ENCODE measurements at places on chromosomes 2 and 18.

GRCh38 chr18:74878267-74878666, 280.6 kb downstream of the ZNF407 start:
- DNase-seq, result peak; percentile 49

DNA sequence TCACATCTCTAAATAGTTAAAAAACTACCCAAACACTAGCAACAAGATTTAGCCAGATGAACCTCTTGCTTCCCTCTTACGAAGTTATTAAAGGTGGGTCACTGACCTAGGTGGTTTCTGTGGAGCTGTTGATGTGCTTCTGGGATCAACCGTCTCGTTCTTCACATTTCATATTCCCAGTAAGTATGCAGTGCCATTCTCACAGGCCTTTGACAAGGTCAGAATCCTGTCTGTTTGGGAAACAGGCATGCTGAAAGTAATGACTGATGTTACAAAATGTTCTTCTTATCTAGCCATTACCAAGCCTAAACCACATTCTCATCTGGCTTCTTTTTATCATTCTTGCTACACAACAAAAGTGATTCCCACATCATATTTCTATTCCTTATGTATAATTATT, 70.3 kb downstream of the WDR7 start:
- no peak for DNase-seq

GRCh38 chr18:63559567-63560491, 17.7 kb downstream of the SERPINB12 start:
- DNase-seq, result no peak

GRCh38 chr2:204892506-204893255, 347.4 kb downstream of the PARD3B start:
- DNase-seq, result no peak

DNA sequence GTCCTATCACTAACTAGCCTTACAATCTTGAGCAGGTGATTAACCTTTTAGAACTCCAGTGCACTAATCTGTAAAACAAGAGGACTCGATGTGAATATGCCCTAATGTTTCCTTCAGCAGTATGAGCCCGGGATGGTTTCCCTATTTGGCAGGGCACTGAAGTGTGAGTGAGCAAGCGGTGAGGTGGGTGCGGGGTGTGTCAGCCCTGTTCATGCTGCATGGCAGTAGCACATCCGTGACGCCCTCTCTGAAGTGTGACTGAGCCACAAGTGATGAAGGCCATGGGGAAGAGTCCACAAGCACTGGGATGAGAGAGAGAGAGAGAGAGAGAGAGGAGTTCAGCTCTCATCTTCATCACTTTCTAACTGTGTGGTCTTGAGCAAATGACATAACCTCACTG, 168.7 kb downstream of the SETBP1 start:
- no peak for DNase-seq

GRCh38 chr2:54065411-54065810, 50.0 kb upstream of the ACYP2 start:
- no peak for DNase-seq

GRCh38 chr2:241344925-241345651, 11.0 kb upstream of the FARP2 start:
- no peak for DNase-seq

- DNase-seq, result no peak
Observed at GRCh38 chr2:111162718-111163331, 42.1 kb downstream of the BCL2L11 start.

GRCh38 chr2:192159208-192159607, 35.5 kb downstream of the TMEFF2 start:
- peak; percentile 55 for DNase-seq

DNA sequence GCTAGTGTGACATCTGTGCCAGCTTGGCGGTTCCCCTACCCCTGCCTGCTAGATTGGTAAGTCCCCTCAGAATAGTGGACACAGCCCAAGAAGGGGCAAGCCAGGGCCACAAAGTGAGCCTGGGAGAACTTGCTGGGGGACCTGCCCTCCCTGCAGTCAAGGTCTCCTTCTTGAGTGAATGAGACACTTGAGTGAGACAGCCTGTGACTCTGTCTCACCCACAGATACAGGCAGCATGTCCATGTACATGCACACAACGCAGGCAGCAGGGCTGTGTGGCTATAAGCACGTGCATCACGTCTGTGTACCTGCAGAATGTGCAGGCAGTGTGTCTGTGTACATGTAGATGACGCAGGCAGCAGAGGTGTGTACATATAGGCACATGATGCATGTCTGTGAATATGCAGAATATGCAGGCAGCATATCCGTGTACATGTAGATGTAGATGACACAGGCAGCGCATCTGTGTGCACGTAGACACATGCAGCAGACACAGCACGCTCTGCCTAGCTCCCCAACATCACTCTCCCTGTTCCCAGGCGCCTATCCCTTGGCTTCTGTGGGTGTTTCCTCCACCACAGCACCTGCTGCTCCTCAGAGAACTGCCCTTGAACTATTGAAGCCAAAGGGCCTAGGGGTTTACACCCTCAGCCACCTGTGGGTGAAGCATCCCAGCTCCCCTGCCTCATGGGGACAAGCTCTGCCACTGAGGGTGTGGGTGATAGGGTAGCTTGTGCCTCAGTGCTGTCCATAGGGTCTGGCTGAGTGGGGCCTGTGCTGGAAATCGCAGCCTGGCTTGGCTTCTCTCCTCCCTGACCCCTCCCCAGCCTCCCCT, 147.2 kb upstream of the TWIST2 start:
- DNase-seq, result no peak

DNA sequence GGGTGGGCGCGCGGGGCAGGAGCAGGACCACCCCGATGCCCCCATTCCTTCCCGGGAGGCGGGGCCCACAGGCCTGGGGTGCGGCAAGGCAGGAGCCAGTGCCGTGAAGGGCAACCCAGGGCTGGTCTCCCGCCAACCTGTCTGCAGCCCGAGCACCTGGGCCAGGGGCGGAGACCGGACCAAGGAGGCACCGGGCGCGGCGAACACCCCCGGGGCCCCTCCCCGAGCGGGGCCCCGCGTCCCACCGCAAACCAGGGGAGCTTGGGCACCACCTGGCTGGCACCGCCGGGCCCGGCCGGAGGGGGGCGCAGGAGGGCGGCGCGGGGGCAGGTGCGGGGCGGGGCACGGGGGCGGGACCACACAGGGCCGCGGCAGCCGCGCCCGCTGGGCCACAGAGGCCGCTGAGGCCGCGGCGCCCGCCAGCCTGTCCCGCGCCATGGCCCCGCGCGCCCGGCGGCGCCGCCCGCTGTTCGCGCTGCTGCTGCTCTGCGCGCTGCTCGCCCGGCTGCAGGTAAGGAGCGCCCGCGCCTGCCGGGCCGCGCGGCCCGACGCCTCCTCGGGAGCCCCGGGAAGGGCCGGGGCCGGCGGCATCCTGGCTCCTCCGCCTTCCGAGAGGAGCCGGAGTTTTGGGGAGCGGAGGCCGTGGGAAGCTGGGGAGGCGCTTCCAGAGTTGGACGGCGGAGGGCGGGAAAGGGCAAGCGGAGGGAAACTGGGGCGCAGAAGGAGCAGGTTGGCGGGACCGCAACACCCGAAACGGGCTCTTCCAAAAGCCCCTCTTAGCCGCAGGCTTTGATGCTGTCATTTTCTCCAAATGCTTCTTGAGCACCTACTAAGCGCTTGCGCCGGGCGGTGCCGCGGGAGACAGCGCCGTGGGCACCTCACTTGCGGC, at the start of gene TNFRSF11A:
TSS of gene TNFRSF11A (plus strand) at position 394 of the 889 bp plus-strand sequence. CDS start at position 437, 43 bp downstream.
- no peak for DNase-seq

- no peak for DNase-seq
Observed at GRCh38 chr2:121144111-121144510, 140.9 kb downstream of the TFCP2L1 start.

GRCh38 chr18:7381307-7381706, 150.4 kb downstream of the LRRC30 start:
- no peak for DNase-seq

DNA sequence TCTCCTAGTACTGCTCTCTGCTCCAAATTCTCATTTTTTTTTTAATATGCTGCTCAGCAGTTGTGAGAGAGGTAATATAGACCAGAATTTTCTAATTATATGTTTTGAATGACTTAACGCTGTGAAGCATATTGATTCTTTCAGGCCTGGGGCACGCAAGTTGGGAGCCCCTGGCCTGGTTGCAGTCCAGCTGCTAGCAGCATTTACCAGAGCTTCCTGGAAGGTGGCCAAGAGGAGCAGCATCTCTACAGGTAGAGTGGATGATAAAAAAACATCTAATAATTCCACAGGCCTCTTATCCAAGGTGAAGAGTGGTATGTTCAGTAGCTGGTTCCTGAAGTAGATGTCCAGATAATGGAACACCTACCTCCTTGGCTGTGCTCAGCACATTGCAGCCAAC, 7.3 kb upstream of the UGP2 start:
- no peak for DNase-seq

DNA sequence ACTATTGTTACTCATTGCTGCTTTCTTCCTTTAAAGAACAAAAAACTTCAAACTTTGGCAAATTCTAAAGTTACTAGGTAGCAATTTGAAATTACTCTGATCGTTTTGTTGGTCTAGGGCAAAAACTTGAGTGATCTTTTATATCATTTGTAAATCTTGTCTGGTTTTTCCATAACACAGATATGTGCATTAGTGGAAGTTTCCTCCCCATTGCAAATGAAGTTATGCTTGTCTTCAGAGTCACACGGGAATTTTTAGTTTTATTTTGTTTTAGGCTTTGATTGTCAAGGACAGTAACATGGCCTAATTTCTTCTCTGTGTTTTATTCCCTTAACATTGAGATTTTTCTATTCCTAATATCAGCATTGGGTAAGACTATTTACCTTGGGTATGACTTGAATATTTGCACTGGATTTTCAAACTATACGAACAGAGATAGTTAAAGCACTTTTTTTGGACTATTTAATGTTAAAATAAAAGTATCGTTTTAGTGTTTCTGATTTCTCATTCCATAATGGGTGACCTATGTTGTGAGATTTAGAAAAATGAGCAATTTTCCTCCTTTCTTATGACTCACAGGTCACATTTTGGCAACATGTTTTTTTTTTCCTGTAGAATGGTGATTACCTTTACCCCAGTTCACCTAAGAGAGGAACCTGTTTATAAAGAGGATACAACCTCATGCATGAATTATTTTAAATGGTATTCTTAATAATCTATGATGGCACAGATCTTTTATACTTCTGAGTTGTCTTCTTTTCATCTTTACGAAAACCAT, 65.0 kb downstream of the BABAM2 start:
- no peak for DNase-seq
